ENCODE measurements at places on chromosomes 12 and 14.

- no peak for DNase-seq
Observed at GRCh38 chr14:68741839-68742470, 50.9 kb downstream of the ZFP36L1 start.

GRCh38 chr14:88614218-88614907 is 51.5 kb downstream of the ZC3H14 start:
- no peak for DNase-seq

DNA sequence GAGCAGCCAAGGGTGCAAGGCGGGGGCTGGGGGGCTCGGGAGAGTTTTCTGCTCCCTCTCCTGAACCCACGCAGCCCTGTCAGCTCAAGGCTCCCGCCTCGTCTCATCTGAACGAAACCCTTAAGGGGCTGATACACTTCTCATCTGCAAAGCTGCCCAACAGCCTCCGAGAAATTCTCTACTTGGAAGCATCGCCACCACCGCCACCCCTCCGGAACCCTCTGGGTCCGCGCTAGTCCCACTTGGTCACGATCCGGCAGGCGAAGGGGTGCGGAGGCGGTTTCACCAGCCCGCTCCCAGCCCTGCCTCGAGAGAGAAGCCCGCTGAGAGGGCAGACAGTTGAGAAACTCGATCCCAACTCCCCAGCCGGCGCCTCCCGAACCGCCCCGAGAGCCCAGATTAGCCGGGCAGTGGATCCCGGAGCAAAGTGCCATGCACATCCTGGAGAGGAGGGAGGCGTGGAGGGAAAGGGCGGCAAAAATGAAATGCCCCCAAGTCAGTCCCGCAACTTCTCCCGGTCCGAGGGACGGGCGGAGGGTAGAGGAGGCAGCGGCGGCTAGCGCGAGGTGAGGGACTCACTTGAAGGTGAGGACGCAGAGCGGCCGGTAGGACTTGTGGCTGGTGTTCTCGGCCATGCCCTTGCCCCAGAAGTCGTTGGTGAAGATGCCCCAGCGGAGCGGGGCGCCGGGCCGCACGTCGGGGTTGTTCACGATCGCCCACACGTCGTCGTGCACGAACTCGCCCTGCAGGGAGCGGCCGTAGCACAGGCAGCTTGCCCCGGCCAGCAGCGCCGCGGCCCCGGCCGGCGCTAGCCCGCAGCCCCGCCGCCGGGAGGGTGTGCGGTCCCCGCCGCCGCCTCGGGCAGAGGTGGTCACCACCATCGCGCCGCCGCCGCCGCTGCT is 620 bp downstream of the TMTC1 start:
- DNase-seq = no peak

DNA sequence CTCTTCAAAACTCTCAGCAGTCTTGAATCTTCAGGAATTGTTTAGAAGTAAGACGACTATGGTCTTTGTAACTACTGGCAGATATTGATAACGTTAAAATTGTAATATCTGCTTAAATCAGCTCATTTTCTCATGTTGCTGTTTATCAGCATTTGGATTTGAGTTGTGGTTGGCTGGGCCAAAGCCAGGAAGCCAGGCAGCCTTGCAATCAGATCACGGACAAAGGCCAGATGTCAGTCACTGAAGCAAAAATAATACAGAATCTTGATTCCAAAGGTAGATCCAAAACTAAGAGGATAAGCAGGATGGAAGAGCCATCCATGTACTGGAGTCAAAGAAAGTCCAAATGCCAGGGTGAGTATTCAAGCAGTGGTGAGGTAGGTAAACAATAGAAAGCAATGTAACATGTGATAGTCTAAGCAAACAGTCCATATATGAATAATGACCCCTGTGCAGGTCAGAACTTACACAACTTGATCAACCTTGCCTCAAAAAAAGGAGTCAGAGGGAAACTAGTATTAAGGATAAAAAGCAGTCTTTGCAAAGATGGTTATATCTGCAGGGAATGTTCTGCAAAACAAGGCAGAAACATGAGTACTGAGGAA is 95.8 kb upstream of the RAP1B start:
- DNase-seq = no peak

- no peak for DNase-seq
Observed at GRCh38 chr14:94682736-94683135, 70.5 kb downstream of the SERPINA3 start.

GRCh38 chr12:10739157-10740118 is 16.3 kb upstream of the YBX3 start:
- DNase-seq = no peak

GRCh38 chr12:84502907-84503787 is 409.5 kb downstream of the SLC6A15 start:
- DNase-seq = no peak

- DNase-seq = no peak
Observed at GRCh38 chr12:94790370-94790769, 140.0 kb upstream of the TMCC3 start.

DNA sequence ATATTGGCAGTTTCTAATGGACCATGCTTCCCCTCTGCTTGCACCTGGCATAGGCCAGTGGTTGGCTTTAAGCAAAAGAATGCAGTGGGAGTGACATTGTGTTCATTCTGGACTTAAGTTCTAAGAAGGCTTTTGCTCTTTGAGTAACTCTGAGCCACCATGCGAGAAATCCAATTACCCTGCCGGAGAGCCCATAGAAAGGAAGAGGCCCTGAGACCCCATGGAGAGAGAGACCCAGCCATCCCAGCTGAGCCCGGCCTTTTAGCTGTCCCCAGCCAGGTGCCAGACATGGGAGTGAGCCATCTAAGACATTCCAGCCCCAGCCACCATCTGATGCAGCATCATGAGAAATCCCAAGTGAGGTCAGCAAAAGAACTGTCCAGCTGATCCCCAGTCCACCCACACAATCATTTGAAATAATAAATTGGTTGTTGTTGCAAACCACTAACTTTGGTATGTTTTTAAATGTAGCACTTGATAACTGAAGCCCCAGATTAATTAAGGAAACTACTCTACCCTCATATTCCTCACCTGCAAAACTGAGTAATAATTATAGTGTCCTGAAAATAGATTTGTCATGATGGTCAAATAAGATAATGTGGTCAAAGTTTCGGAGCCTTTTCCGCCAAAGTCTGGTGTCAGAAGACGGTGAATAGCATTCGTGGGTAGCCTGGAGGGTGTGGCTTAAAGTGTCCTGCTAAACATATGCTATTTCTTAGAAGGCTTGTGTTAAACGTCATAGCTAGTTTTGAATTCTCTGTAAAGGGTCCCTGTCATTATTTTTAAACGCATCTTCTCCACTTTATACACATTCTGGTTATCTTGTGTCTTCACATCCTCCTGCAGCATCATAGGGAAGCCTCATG is 166.6 kb upstream of the PELI2 start:
- DNase-seq = no peak

- no peak for DNase-seq
Observed at GRCh38 chr12:73277971-73278370, 1005.8 kb downstream of the TRHDE start.

DNA sequence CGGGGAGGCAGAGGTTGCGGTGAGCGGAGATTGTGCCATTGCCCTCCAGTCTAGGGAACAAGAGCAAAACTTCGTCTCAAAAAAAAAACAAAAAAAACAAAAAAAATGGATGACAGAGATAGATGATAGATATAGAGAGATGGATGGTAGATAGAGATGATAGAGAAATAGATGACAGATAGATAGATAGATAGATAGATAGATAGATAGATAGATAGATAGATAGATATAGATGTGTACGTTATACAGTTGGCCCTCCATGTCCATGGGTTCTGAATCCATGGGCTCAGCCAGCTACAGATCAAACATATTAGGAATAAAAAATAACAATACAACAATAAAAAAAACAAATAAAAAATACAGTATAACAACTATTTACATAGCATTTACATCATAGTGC is 12.8 kb upstream of the SLC25A3 start:
- no peak for DNase-seq

- no peak for DNase-seq
Observed at GRCh38 chr12:88501972-88502938, 78.0 kb downstream of the KITLG start.

- no peak for DNase-seq
Observed at GRCh38 chr14:95420060-95420459, 96.4 kb downstream of the SYNE3 start.

GRCh38 chr12:108622921-108623514 is 10.7 kb downstream of the SELPLG start:
- DNase-seq = no peak

- DNase-seq = no peak
Observed at GRCh38 chr12:32451816-32452215, 52.5 kb downstream of the FGD4 start.

DNA sequence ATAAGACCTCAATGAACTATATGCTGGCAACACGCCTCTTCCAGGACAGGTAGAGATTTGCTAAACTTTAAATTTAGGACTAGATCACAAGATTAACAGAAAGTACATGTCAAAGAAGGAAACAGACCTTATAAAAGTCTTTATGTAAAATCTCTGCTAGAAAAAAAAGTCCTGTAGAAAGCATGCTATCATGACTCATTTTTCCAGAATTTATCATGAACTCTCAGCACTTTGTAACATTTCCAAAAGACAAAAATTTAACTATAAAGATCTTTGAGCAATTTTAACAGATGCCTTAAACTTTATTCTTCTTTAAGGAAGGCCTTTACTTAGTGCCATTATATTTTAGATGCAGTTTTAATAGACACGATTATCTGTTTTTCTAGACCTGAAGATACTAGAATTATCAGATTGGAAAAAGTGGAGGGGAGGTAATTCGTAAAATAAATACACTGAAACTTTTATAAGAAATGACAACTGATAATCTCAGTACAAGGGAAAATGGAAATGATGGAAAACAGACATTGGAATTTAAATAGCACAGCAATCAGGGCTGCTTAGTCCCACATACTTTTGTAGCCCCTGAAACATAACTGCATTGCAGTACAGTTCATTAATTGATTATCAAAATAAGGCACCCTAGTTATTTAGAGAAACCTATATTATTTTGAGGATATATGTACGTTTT is 92.0 kb downstream of the TTLL5 start:
- DNase-seq = no peak

DNA sequence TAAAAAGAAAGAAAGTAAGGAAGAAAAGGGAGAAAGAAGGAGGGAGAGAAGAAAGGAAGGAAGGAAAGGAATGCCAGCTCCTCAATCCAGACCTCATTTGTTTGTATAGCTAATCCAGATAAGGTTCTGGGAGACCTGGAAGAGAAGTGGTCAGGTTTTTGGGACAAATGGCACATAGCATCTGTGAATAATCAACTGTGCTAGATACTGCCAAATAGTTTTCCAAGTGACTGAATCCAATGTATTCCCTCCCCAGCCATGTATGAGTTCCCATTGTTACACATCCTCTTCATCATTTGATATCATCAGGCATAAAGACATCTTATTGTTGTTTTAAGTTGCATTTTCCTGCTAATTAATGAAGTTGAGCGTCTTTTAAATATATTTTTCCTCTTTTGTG is 18.6 kb upstream of the PTGR2 start:
- no peak for DNase-seq

- no peak for DNase-seq
Observed at GRCh38 chr12:68899251-68899771, 33.7 kb downstream of the CPM start.

DNA sequence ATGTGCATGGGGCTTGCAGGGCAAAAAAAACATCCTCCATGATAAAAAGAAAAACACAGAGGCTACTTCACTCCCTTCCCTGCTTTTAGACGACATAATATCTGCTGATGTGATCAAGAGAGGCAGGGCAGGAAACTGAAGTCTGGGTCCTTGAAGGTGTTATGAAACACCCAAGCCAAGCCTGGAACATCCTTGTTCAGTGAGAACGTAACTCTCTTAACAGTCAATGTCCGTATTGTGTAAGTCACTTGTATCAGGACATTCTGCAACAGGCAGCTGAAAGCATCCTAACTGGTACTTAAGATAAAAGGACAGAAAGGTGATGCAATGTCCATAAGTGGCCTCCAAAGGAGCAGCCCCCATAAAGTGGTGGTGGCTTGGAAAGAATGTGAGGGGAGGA is 20.0 kb downstream of the KCNK10 start:
- DNase-seq = no peak

GRCh38 chr14:56751471-56751870 is 58.8 kb downstream of the OTX2 start:
- DNase-seq = no peak

GRCh38 chr12:126160912-126161311 is 1095.7 kb downstream of the AACS start:
- no peak for DNase-seq

DNA sequence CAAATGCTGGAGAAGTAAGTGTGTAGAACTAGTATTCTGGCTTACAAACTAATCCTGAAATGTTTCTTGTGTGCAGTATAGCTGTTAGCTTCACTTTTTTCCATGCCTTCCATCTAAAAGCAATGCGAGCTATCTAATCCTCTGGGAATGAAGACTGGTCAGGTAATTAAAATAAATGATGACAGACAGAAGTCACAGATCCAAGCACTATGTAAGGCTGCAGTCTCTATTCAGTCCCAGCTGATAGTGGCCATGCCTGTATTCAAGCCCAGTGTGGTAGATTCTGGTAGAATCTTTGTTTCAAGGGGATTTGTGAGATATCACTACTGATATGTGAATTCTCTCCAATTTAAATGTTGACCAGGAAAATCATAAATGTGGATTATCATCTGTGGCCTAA is 637.2 kb downstream of the TMTC2 start:
- DNase-seq = no peak

- DNase-seq = no peak
Observed at GRCh38 chr12:6753772-6754356, 923 bp upstream of the MLF2 start.

GRCh38 chr12:19953734-19954133 is 414.6 kb upstream of the PDE3A start:
- DNase-seq = no peak

GRCh38 chr14:103123634-103124500 is 606 bp downstream of the TNFAIP2 start:
- DNase-seq = no peak

GRCh38 chr12:24664161-24664880 is 284.6 kb downstream of the BCAT1 start:
- no peak for DNase-seq

DNA sequence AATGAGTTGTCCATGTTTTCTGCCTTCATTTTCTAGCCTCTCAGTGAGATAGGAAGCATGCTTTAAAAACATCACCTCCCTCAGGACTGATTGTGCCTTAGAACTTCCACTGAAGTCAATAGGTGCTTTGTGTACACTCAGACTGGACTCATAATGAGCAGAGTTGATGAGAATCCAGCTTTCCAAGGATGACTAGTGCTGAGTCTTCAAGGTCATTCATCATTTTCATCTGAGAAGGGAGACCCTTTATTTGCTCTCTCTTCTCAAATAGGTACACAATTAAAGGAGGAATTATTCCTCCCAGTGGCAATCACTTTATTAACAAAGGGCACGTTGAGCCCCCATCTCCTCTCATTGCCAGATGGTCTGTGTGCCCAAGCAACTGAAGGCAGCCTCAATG is 210.9 kb upstream of the PRKD1 start:
- DNase-seq = no peak

DNA sequence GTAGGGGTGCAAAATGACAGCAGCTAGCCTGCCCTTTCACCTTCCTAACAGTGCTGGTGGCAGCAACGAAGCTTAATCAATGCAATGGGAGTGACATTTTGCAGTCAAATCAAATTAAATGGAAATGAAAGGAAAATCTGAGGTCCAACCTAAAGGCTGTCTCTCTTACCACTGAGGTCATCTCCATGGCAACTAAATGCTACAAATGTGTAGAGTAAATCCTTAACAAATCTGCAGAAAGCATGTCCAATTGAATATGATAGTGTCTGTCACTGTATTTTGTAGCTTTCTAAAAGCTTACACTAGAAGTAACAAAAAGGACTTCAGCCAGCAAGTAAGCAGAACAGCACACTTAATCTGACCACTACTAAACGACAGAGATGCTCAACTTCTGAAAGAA is 488.8 kb downstream of the BCAT1 start:
- no peak for DNase-seq
